ENCODE measurements at places on chromosomes 4 and X. TPM values are rescaled to one million over a fixed set of nuclear protein-coding genes. Genes with fewer than 3 reads are reported as not detected.

Gene APELA
- not detected for total RNA-seq

Gene IL3RA
- not detected for total RNA-seq

Gene BEND4
- total RNA-seq: not detected

Gene RAB40A
- total RNA-seq: not detected

Gene ARL9
- total RNA-seq: 0.12 TPM

Gene ATP1B4
- total RNA-seq: not detected

Gene CT47B1
- total RNA-seq: not detected

Gene NWD2
- total RNA-seq: not detected

Gene RNF212
- 0.60 TPM for total RNA-seq

Gene USP17L20
- total RNA-seq: not detected

Gene FAT1
- 434 TPM for total RNA-seq

Gene GPR50
- not detected for total RNA-seq

Gene NOP14
- total RNA-seq: 17.2 TPM

Gene ZCCHC12
- not detected for total RNA-seq

Gene ODAPH
- total RNA-seq: not detected

Gene NRK
- 0.15 TPM for total RNA-seq

Gene TTC29
- not detected for total RNA-seq

Gene F11
- not detected for total RNA-seq

Data from smooth muscle cell of the coronary artery (primary cell).